ENCODE measurements at places on chromosomes 11 and 22.

GRCh38 chr11:58801974-58802545 lies 42.4 kb downstream of the GLYATL2 start:
- no peak for DNase-seq

DNA sequence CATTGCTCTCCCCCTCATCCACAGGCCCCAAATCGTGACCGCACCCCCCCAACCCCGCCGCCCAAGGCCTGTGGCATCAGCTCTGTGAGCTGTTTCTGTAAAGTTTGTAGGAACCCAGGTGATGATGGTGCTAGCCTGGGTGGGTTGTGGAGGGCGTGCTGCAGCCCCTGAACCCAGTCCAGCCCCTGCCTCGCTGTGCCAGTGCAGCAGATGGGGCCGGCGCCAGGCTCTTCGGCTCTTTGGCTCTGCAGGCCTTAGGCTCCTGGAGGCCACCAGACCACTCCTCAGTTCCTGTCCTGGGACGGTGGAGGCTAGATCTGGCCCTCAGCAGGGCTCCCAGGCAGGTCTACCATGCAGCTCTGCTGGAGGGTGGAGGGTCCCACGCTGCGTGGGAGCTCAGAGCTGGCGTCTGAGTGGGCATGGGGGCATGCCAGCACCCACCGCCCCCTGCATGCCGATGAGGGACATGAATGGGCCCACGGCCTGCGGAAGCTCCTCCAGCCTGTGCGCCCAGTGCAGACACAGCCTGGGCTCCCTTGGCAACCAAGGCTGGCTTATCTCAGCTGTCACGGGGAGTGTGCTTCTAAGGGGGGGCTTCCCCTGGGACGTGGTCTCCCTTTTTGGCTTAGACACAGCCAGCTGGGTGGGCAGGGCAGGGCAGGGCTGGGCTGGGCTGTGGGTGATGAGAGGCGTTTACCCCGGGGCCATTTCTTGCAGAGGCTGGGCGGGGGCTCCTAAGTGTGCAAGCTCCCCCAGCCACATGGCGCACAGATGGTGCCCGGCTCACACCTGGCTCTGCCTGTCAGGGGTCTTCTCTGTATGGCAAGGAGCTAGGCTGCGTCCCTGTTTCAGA lies 1187.6 kb downstream of the BRD1 start:
- DNase-seq, result no peak

DNA sequence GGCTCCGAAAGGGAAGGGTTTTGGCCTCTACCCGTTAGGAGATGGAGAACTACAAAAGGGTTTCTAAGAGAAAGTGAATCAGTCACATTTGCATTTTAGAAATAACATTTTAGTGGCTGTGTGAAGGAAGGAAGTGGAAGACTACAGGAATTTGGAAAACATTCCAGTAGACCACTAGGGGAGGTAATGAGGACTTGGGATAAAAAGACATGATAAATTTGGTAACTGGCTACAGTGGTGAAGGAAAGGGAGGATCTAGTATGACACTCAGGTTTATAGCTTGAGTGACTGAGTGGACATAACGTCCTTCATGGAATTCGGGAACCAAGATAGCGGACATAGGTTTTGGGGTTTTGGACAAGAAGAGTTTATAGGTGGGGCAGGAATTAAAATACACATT lies 7.0 kb upstream of the RRM1 start:
- DNase-seq, result no peak

DNA sequence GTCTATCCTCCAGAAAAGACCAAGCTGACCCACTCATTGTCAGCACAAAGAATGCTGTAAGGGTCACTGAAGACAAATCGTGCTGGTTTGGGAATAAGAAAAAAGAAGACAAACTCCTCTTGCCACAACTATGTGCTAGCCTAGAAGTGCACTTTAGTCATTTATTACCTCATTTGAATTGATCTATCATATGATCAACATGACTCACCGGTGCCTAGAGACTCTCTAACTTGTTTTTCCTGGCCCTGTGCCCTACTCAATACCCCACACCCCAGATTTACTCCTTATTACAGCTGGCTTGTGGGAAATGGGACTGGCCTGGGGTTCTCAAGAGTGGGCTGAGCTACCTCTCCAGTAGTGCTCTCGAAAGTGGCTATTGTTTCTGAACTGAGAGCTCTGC lies 35.9 kb upstream of the HORMAD2 start:
- no peak for DNase-seq

DNA sequence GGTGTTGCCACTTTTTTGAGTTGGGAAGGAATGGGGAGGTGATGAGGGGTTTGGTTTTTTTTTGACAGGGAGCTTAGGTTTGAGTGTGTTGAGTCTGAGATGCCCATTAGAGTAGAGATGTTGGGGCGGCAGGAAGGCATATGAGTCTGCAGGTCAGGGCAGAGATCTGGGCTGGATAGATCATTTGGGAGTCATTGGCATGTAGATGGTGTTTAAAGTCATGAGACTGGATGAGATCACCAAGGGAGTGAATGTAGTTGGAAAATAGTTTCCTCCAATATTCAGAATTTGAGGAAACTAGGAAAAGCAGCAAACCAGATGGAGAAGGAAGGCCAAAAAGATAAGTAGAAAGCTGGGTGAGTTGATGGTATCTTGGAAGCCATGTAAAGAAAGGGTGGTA lies 2.1 kb upstream of the ANAPC15 start:
- DNase-seq, result no peak

GRCh38 chr11:41612415-41612814 lies 153.0 kb upstream of the LRRC4C start:
- DNase-seq, result no peak

DNA sequence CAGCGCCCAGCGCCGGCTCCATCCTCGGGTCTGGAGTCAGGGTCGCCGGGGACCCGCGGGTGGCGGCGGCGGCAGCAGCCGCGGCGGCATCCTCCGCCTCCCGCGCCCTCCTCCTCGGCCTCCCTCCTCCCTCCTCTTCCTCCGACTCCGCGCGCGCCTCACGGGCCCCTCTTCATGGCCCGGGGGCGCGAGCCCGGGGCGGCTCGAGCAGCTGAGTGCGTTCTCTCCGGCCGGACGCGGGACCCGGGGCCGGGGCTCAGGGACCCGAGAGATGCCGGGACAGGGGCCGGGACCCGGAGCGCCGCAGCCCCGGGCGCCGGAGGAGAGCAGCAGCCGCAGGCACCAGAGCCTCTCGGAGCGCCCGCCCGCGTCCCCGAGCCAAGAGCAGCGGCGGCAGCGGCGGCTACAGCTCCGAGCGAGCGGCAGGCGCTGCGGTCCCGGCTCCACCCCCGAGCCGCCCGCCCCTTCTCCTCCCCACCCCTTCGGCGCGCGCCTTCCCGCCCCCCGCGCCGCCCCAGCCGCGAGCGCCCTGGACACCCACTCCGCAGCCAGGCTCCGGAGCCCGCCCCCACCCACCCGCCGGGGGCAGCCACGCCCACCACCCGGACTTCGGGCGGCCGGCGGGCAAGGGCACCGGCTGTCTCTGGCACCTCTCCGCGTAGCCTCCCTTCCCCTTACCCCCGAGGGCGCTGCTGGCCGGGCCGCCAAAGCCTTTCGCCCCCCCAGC lies at the start of gene CHST1:
TSS of gene CHST1 (minus strand) at position 417 of the 727 bp plus-strand sequence. CDS start 14,699 bp downstream, outside the sequence.
- DNase-seq, result no peak

DNA sequence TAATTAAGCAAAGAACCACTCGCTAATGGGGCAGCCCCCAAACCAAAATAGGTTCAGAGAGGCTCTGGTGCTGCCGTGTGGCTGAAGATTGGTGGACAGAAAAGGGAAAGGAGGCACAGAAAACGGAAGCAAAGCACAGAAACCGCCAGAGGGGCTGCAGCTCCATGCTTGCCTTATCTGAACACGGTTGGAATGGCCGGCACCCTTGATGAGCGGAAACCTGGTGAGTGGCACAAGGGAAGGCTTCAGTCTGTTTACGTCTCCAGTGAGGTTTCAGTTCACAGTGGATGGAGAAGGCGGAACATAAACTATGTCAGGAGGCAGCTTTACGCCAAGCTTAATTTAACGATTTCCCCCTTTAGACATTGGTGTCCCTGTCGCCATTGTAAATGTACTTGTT lies 5.2 kb upstream of the PRR33 start:
- DNase-seq, result no peak

DNA sequence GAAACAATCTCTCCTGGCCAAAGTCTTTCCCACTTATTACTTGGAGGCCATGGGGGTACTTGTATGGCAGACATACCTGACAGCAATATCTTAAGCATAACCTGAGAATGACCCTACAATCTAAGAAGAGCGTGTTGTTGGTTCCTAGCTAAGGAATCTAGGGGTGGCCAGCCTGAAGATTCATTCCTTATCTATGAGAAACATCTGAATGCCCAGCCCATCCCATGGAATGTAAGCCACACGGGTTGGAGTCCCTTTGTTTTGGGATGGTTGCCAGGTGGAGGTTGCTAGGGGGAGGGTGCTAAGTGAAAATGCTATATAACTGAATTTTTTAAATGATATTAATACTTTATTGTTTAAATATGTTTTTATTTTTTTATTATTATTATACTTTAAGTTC lies 725.0 kb downstream of the ETS1 start:
- no peak for DNase-seq

DNA sequence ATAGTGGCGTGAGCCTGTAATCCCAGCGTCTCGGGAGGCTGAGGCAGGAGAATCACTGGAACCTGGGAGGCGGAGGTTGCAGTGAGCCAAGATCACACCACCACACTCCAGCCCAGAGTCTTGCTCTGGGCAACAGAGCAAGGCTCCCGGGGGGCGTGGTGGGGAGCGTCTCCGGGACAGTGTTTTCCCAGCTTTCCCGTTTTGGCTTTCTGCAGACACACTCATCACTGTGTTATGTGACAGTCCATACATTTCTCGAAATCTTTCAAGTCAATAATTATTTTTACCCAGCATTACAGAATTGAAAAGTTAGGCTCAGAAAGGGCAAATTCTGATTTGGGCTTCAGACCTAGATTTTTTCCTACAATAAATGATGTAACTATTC lies 31.7 kb downstream of the NEAT1 start:
- no peak for DNase-seq

DNA sequence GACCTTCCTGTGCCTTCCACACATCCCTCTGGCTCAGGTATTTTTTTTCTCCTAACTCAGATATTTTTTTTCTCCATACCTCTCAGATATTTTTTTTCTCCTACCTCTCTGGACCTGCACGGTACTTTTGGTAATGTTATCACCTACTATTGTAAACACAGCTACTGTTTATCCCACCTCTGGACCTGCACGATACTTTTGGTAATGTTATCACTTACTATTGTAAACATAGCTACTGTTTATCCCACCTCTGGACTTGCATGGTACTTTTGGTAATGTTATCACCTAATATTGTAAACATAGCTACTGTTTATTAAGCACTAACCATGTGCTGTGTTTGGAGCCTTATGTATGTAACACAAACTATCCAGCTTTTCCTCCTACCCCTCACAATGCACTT lies 12.1 kb upstream of the UPB1 start:
- DNase-seq, result no peak

- DNase-seq, result peak; percentile 82
Observed at GRCh38 chr11:65315204-65315865, 669 bp downstream of the CDC42EP2 start.

- no peak for DNase-seq
Observed at GRCh38 chr11:62505440-62506091, 41.0 kb downstream of the AHNAK start.

DNA sequence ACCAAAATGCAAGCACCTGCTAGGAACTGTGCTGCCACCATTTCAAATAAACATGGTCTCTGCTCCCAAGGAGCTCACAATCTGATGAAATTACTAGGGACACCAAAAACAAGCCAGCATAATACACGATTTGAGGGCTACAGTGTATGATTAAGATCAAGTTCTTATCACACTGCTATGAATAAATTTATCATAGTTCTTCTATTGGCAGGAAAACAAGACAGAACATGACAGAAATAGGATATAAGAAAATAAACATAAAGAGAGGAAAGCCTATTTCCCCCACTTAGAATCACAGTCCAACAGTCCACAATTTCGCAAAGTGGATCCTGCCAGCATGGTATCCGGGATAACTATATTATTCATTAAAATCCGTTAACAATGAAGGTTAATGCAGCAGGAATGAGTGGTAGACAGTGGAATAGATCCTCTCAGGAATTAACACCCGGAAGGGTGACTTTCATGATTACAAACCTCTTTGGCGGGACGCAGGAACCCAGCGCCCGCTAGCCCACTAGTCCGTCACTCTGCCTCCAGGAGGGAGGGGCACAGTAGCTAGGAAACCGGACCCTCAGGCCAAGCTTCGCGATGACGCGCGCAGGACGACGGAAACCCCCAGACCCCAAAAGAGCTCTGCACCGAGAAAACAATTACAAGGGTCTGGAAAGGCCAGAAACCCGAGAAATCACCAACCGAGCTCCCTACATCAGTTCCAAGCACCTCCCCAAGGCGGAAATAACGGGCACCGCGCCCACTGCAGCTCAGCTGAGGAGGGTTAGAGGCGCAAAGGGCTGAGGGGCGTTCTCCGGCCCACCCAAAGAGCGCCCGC lies 607 bp downstream of the CCDC82 start:
- no peak for DNase-seq

DNA sequence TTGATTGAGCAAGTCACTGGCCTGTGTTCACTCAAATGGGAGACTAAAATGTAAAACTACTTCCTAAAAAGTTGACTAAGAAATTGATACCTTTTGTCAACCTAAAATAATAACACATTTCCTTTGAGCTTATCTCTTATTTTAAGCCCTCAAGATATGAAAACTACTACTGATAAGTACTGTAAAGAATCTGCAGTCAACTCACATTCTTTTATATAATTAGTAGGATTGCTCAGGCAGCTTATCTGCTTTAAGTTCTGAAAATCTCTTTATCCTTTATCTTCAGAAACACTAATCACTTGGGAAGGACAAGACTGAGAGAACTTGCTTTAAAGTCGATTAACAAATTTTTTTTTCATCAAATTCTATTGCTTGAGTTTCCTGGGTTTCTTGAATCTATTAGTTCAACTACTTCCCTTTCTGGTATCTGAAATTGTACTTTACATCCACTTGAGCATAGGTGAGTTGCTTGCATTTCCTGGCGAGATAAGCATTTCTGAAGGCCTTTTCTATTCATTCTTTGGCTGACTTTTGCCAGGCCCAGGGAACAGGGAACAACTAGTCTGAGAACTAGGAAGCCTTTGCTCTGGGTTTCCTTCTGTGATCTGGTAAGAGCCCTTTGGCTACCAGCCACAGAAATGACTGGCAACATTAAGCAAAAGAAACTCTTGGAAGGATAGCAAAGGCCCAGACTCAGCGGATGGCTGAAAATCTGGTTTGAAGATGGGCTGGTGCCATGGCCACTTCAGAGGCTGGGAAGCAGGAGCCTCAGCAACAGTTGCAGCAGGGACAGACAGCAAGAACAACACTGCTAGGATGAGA lies 19.3 kb upstream of the CSRP3 start:
- no peak for DNase-seq

- no peak for DNase-seq
Observed at GRCh38 chr11:97938789-97939188, 1082.0 kb upstream of the CNTN5 start.

- DNase-seq, result no peak
Observed at GRCh38 chr11:128774593-128774992, 80.7 kb downstream of the FLI1 start.

- no peak for DNase-seq
Observed at GRCh38 chr11:10125522-10126133, 168.4 kb downstream of the SBF2 start.

DNA sequence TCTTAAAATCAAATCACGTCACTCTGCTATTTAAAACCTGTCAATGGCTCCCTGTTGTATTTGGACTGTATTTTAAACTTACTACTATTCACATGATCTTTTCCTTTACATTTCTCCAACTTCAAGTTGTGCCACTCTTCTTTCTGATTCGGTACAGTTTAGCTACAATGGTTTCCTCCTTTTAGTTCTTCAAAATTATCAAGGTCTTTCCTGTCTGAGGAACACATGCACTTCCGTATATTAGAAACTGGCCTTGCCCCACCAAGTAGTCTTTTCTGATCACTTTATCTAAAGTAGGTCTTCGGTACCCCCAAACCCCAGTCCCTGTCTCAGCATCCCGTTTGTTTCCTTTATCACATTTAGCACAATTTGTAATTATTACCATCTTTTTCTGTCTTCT lies 81.8 kb downstream of the MTMR3 start:
- no peak for DNase-seq
